ENCODE measurements at places on chromosomes 6 and 20.

- peak; percentile 49 for DNase-seq
Observed at GRCh38 chr6:158002951-158003853, 21.5 kb downstream of the SYNJ2 start.

- no peak for DNase-seq
Observed at GRCh38 chr6:13428583-13429405, 58.6 kb downstream of the GFOD1 start.

- DNase-seq = no peak
Observed at GRCh38 chr6:108638993-108639392, 78.3 kb downstream of the FOXO3 start.

DNA sequence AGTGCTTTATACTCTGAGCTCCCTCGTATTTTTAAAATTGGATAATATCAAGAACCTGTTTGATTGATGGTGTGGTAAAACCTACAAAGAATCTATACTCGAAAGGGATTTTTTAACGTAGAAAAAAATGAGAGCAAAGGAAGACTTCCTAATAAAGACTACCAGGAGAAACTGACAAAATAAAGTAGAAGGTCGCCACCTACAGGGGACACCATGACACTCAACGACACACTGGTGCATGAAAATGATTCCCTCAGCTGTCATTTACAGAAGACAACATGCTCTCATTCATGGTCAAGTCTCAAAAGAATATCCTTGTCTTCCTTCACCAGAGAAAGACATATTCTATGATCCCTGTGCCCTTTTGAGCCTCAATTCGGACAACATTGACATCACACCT, 10.1 kb upstream of the NHSL1 start:
- DNase-seq = peak; percentile 21

- DNase-seq = no peak
Observed at GRCh38 chr20:59646487-59646886, 42.1 kb downstream of the PHACTR3 start.

DNA sequence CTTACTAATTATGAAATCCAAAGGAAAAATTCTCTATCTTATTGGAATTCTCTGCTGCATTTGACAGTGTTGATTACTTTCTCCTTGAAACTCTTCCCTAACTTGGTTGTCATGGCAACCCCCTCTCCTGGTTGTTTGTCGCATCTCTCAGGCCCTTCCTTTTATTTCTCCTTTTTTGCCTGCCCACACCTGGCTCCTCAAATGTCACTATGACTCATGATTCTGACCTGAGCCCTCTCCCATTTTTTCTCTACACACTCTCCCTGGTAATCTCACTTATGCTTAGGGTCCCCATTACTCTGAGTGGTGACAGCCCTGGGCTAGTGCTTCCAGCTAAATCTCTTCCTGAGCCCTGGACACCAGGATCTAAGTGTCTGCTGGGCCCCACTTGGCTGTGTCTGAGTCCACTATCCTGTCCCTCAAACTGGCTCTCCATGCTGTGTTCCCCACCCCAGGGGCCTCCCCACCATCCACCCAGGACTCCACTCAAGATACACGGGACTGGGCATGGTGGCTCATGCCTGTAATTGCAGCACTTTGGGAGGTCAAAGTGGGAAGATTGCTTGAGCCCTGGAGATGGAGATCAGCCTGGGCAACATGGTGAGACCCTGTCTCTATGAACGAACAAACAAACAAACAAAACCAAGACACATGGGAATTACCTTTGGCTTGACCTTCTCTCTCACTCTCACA, 16.5 kb upstream of the NNAT start:
- no peak for DNase-seq

GRCh38 chr6:150613269-150613668, 13.6 kb downstream of the PLEKHG1 start:
- no peak for DNase-seq

DNA sequence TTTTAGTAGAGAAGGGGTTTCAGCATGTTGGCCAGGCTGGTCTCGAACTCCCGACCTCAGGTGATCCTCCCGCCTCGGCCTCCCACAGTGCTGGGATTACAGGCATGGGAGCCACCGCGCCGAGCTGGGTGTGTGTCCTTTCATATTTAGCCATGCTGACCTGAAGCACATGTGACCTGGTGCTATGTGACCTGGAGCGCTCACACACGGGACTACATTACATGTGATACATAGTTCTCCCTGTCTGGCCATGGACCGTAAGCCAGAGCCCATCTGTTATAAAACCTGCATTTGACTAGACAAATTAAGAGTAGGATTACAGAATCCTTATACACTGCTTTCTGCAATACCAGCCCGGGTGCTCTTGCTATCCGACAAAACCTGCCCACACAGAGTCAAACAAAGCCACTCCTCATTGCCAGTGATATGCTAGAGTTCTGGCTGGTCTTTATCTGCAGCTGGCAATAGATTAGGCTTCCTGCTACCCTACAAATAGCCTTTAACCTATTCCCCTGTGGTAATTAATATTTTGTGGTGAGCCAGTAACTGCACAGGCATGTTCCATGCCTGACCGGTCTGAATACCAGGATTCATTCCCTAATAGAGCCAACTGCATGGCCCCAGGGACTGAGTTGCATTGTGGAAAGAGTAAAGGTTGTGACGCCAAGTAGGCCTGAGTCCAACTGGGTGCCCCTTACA, 26.3 kb upstream of the FAM50B start:
- no peak for DNase-seq

- no peak for DNase-seq
Observed at GRCh38 chr6:14811775-14812428, 434.0 kb upstream of the JARID2 start.

DNA sequence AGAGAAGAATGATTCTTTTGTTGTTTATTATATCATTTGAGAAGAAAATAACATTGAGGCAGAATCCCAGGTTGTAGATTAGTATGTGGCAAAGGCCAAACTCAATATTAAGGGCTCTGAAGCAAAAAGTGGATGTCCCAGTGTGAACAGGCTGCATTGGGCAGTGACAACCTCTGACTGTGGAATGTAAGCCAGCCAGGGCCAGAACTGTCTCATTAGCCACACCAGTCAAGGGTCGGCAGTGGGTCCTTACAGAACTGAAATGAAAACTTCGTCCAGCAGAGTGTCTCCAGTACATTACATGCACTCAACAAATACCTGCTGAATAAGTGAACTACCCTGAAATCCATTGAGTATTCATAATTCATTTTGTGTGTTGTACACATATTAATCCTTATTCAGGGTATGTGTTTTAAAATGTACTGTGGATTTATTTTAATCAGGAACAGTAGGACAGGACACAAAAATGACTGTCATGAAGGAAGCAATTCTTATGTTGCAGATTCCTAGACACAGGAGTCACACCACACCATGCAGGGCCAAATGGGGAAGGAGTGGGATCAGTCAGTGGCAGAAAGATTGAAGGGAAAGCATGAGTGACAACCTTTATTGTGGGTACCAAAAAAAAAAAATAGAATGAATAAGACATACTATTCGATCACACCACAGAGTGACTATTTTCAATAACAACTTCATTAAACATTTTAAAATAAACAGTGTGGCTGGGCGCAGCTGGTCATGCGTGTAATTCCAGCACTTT, 64.9 kb upstream of the UTRN start:
- DNase-seq = no peak

DNA sequence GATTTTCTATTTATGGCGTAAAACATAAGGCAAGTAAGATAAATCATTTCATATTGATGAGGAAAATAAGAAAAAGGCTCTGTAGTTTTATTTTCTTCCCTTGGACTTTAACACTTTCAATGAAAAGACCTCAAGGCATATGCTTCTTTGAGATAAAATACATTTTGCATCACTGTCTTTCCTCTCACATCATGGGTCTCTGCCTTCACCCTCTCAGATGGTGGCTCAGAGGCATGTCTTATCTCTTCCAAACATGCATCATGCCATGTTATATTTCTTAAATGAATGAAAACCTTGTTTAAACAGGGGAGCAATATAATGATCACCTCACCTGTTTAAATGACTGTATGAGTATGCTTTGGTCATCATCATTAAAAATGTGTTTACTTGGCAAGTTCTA, 59.3 kb downstream of the PRL start:
- no peak for DNase-seq

GRCh38 chr20:17617212-17617867, 47.5 kb downstream of the DSTN start:
- DNase-seq = peak; percentile 35

DNA sequence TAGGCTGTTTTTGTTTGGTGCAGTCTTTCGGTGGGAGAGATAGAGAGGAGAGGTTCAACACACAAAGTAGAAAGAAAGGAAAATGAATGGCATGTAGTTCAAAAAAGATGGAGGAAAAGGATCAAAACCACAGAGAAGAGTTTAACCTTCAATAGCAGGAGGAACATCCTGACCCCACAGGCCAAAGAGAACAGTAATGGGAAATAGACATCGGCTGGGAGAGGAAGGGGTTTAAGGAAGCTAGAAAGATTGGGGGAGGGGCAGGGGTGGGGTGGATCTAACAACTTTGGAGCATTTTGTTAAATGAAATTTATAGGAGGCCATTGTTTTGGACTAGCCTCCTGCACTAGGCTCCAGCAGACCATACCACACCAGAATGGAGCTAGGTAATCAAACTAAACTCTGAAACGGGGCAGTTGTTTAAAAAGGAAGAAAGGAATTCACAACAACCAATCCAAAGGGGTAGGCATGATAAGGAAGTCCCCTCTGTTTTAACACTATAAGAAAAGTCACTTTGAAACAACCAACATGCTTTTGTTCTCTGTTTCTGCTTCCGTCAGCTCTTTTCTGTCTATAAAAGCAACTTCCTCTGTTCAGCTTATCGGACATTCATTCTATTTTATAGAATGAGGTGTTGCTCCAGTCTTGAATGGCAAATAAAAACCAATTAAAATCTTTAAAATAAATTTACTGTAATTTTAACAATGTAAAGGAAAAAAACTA, 82.6 kb downstream of the EPB41L2 start:
- DNase-seq = no peak

DNA sequence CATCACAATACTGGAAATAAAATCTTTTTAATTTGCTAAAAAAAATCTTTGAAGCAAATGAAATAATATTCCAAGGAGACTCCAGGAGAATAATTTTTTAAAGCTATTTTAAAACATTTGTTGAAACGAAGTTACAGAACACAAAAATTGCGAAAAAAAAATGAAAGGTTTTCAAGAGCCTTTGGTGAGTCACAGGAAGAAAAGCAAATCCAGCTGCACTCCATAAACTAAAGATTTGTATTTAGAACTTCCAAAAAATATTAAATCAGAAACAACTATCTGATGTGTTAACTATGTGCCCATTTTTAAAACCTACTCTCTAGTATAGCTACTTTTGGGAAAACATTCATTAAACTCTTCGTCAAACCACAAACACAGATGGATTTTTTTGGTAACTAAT, 23.6 kb downstream of the PDSS2 start:
- DNase-seq = no peak

- no peak for DNase-seq
Observed at GRCh38 chr6:16756660-16757255, 4.5 kb downstream of the ATXN1 start.

DNA sequence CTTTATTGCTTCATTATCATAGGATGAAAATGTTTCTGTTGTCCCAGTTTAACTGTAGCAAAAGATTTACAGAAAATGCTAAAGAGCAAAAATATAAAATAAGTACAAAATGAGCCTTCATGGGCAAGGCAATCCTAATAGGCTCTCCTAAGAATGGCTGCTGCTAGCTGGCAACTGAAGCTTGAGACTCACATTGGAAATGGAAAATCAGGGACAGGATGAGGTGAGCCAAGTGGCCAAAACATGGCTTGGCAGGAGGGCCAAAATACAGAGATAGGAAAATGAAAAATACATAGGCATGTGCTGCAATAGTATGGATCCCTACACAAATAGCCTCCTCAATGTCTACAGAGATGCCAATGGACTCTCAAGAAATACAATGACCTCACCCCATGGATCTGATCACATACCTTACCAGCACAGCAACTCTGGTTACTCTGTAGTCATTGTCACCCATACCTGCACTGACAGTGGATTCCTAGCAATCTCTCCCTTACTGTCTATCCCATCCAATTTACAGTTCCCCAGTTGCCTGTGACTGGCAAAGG, 105.4 kb downstream of the DST start:
- DNase-seq = no peak

- DNase-seq = no peak
Observed at GRCh38 chr6:74879976-74880375, 325.9 kb downstream of the COL12A1 start.

DNA sequence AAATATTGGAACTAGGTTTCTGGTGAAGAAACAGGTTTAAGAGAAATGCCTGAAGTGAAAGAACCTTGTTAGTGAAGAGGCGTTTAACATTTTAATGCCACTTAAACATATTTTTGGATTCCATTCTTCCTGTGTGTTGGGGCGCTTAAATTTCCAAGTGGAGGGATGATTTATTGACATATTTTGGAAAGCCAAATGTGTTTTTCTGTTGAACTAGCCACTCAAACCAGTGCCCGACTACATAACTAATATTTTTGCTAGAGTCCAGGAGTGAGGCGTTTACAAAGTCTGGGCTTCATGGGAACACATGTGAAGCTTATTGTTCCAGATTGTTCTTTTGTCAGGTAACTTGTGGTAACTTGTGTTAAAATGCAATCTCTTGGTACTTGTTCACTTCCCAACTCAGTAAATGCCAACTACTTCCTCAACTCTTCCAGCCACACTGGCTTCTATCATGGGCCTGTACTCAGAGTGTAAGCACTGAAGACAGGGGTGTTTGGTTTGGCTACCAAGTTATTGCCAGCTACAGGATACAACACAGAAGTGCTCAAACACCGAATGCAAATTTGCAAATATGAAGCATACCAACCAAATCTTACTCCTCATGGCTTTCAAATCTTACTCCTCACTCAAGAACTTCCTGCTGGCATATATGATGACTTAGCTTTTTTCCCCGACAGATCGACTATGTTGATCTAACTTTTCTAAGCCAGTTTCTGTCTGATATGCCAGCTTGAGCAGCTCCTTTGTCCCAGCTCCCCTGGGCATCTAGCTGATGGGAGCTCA, 2.0 kb upstream of the ZNFX1 start:
- DNase-seq = peak; percentile 6

DNA sequence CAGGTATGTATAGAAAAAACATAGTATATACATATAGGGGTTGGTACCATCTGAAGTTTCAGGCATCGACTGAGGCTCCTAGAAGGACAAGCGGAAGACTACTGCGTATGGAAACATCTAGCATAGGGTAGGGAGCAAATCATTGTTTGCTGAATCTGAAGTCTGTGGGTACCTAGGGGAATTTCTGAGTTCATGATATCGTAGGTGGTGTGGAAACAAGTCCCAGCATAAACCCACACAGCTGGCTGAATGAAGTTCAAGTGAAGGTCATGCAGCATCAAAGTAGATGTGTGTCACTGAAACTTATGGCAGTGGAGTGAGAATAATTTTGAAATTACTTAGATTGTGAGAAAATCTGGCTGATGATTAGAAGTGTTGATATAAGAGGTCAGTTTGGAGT, 39.4 kb downstream of the MAP7 start:
- peak; percentile 45 for DNase-seq
